Breast epithelium (tissue), 4 donors: ENCODE measurements at places on chromosomes 13 and 19.
A peak's percentile ranks its signal among the peaks of the same experiment; 100 is the strongest.

DNA sequence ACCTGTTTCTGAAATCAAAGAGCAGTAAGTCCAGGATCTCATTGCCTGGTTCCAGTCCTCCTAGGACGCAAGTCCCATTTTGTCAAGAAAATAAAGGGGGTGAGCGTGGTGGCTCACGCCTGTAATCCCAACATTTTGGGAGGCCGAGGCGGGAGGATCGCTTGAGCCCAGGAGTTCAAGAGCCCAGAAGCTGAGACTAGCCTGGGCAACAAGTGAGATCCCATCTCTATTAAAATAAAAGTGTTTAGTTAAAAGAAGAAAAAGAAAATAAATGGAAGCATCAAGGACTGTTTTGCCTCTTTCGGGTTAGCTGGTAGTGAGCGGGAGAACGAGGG lies 344 bp upstream of the HAUS5 start:
- peak overlapping the region; percentile 85 for H3K4me3 ChIP-seq
- H3K27me3 ChIP-seq = no peaks in the 10 kb centered on the region
- DNase-seq = no peak
- H3K36me3 ChIP-seq = no peaks in the 10 kb centered on the region
- no peak overlapping the region for H3K27ac ChIP-seq
- H3K4me1 ChIP-seq = no peaks in the 10 kb centered on the region

DNA sequence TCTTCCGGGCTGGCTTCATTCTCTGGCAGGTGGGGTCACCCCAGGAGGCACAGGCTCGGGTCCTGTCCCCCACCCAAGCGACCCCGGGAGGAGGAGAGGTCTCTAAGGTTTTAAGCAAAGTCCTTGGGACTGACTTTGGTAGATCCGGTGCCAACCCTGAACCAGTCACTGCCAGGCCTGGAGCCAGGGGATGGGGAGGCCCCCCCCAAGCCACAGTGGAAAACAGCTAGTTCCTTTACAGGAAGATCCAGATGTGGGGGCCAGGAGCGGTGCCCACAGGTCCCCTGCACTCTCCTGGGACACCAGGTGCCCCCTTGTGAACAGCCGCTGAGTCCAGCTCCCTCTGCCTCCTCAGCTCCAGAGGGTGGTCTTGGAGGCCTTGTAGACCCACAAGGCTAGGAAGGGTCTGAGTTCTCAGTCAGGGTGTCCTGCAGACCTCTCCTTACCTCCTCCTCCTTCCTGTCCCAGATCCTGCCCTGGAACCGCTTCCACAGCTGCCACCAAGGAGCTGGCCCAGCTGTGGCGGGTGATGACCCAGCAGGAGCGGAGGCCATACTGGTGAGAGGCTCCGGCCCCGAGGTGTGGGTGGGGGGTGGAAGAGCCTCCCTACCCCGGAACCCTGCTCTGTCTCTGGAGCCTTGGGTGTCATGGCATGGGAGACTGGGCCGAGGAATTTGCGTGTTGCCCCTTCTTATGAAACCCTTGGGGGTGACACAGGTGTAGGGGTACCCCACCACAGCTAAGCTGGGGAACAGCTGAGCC lies 6.0 kb downstream of the SIX5 start:
- H3K36me3 ChIP-seq = no peaks in the 10 kb centered on the region
- no peak overlapping the region for H3K27ac ChIP-seq
- peaks cover 6% of the 10 kb centered on the region for H3K4me1 ChIP-seq
- DNase-seq = no peak
- H3K27me3 ChIP-seq = no peaks in the 10 kb centered on the region

DNA sequence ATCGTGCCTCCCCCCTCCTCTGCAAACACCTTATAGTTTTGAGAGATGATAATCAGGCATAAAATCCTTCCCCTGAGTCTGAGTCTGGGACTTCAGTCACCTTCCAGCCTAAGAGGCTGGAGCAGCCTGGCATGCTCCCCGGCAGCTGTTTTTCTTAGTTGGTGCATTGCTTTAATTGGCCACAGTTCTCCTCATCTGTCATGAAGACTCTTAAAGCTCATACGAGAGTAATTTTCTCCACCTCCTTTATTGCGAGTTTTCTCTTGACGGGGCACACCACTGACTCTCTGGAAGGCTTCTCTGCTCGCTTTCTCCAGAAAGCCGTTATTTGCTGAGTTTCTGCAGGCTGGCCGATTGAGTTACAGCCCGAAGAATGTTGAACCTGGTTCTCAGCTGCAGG lies 310.5 kb downstream of the ATP8A2 start:
- H3K4me3 ChIP-seq = no peak overlapping the region
- no peaks in the 10 kb centered on the region for H3K27me3 ChIP-seq
- no peaks in the 10 kb centered on the region for H3K4me1 ChIP-seq
- DNase-seq = no peak
- H3K27ac ChIP-seq = no peak overlapping the region
- no peaks in the 10 kb centered on the region for H3K36me3 ChIP-seq

DNA sequence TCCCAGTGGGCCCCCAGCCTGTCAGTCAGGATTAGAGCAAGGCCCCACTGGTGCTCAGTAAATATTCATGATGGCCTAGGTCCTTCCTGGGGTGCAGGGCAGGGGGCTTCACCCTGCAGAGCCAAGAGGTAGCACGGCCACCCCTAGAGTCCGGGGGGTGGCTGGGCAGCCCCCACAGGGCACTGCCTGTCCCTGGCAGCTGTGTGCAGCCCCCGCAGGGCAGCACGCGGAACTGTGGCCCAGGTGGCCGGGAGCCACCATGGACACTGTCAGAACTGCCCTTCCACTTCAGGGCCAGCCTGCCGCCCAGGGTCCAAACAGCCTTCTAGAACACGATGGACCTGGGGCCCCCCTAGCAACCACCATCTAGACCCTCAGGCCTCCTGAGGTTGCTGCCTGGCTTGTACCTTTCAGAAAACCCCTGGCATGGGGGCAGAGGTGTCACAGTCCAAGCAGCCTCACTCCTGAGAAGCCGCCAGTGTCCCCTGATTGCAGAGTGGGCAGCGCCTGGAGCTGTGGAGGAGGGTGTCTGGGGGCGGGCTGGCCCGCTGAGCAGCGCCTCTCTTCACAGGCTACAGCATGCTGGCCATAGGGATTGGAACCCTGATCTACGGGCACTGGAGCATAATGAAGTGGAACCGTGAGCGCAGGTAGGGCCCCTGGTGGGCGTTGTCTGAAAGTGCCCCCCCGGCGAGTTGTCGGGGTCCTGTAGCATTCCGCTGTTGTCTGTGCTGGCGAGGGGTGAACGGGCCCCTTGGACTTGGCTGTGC lies 2.9 kb upstream of the YJEFN3 start:
- no peaks in the 10 kb centered on the region for H3K4me1 ChIP-seq
- H3K27me3 ChIP-seq = no peaks in the 10 kb centered on the region
- peaks cover 4% of the 10 kb centered on the region for H3K36me3 ChIP-seq
- H3K4me3 ChIP-seq = no peak overlapping the region

GRCh38 chr13:30443957-30444404 lies 21.7 kb downstream of the UBE2L5 start:
- DNase-seq = no peak
- no peaks in the 10 kb centered on the region for H3K27me3 ChIP-seq
- H3K36me3 ChIP-seq = no peaks in the 10 kb centered on the region
- H3K4me3 ChIP-seq = no peak overlapping the region
- H3K4me1 ChIP-seq = no peaks in the 10 kb centered on the region
- no peak overlapping the region for H3K27ac ChIP-seq

GRCh38 chr13:113981611-113982295 lies 7.9 kb upstream of the C13orf46 start:
- H3K27ac ChIP-seq = no peak overlapping the region
- H3K4me3 ChIP-seq = no peak overlapping the region
- H3K36me3 ChIP-seq = no peaks in the 10 kb centered on the region
- no peaks in the 10 kb centered on the region for H3K4me1 ChIP-seq
- H3K27me3 ChIP-seq = no peaks in the 10 kb centered on the region

DNA sequence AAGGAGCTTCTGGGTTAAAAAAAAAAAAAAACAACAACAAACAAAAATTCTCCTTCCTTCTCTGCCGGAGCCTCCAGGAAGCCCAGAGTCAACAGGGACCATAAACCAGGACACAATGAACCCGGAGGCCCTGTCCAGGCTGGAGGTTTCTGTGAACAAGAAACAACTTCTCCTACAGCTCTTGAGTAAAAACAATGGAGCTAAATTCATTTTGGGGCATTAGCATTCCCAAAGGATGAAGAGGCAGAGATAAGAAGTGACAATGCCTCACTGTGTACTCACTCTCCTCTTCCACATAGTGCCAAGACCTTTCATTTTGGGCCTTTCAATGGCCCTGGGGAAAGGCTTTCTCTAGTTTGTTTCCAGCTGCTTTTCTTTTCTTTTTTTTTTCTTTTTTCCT lies 9.0 kb downstream of the RHPN2 start:
- no peaks in the 10 kb centered on the region for H3K27me3 ChIP-seq
- no peak for DNase-seq
- H3K4me3 ChIP-seq = no peak overlapping the region
- no peaks in the 10 kb centered on the region for H3K36me3 ChIP-seq
- peak overlapping the region; percentile 75 for H3K27ac ChIP-seq
- H3K4me1 ChIP-seq = no peaks in the 10 kb centered on the region

- no peaks in the 10 kb centered on the region for H3K36me3 ChIP-seq
- H3K27ac ChIP-seq = no peak overlapping the region
- no peaks in the 10 kb centered on the region for H3K27me3 ChIP-seq
- no peak for DNase-seq
- H3K4me1 ChIP-seq = no peaks in the 10 kb centered on the region
Measured at GRCh38 chr13:51252954-51253532, 30.8 kb downstream of the FAM124A start.
